ENCODE measurements at places on chromosomes 3 and 15.

DNA sequence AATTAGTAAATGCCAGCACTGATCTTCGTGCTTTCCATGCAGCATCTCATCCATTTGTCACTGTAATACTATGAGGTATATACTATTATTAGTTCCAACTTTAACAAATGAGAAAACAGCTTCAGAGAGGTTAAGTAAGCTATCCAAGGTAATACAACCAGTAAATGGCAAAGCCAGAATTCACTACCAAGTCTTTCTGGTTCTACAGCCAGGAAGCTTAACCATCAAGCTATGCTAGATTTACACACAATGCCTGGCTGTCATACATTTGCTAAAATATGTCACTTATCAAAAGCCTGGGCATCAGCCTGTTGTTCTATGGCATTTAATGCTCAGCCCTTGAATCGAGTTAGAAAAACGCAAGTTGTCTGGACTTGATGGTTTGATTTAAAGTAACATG is 32.6 kb downstream of the TMOD2 start:
- no peak for DNase-seq

GRCh38 chr15:46707452-46707851 is 1009.9 kb upstream of the SEMA6D start:
- no peak for DNase-seq

- no peak for DNase-seq
Measured at GRCh38 chr15:101451846-101452245, 37.7 kb downstream of the PCSK6 start.

GRCh38 chr3:100033184-100033583 is 81.1 kb downstream of the FILIP1L start:
- no peak for DNase-seq

GRCh38 chr3:111802163-111802625 is 56.9 kb upstream of the PHLDB2 start:
- no peak for DNase-seq

GRCh38 chr3:23959135-23959900 is 14.2 kb downstream of the NR1D2 start:
- DNase-seq = no peak

DNA sequence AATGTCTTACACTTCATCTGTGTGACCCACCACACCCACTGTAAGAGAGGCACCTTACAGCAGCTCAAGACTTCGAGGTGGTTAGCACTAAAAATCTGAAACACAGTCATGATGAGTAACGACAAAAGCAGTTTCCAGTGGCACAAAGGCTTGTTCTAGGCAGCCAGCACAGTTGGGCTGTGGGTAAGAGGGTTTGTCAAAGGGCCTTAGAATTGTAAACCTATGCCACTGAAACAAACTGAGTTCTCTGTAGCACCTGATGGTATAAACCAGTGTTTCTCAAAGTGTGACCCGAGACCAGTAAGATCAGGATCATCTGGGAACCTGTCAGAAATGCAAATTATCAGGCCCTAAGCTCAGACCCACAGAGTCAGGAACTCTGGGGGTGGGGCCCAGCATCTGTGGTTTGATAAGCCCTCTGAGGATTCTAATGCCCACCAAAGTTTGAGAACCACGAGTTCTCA is 36.5 kb downstream of the DAPK2 start:
- DNase-seq = peak; percentile 62

GRCh38 chr3:43181202-43181821 is 75.4 kb upstream of the POMGNT2 start:
- DNase-seq = peak; percentile 45

- DNase-seq = no peak
Measured at GRCh38 chr15:92636401-92636907, 19.1 kb downstream of the FAM174B start.

All from T-helper 22 cell (primary cell).